ENCODE measurements at places on chromosomes 1 and 21.

- no peak for DNase-seq
These were observed 2.4 kb downstream of the MCL1 start for GRCh38 chr1:150576794-150577556.

DNA sequence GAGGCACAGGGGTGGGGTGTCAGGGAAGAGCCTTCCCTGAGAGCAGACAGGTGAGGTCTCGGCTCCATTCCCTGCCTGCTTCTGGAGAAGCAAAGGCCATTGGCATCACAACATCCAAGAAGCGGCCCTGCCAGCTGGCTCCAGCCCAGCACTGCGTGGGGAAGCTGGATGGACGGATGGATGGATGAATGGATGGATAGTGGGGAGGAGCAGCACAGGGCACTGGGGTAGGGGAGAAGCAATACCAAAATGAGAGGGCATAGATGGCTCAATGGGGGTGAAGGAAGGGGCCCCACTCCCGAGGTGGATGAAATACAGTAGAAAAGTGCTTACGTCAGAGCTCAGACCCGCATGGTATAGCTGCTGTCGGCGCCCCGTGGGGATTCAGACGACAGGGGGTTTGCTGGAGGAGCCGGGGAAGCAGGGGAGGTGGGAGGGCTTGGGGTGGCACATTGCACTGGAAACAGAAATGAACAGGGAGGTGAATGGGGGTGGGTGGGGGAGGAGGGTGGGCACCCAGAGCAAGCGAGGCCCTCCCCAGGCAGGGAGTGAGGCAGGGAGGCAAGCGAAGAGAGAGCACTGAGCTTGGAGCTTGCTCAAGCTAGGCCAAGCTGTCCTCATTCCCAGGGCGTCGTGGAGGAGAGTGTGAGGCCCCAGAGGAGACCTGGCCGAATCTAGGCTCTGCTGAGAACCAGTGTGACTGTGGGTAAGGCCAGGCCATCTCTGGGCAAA lies 9.5 kb upstream of the GOLT1A start:
- DNase-seq = no peak

- no peak for DNase-seq
These were observed 200.9 kb upstream of the IVNS1ABP start for GRCh38 chr1:185517808-185518419.

DNA sequence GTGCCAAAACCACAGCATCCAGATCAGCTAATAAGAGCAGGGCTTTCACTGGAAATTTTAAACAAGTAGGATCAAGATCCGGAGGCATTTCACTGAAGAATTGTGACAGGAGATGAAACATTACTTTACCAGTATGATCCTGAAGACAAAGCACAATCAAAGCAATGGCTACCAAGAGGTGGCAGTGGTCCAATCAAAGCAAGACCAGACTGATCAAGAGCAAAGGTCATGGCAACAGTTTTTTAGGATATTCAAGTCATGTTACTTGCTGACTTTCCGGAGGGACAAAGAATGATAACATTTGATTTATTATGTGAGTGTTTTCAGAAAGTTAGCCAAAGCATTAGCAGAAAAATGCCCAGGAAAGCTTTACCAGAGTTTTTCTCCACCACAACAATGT lies 8.2 kb downstream of the ZSWIM5 start:
- DNase-seq = no peak

DNA sequence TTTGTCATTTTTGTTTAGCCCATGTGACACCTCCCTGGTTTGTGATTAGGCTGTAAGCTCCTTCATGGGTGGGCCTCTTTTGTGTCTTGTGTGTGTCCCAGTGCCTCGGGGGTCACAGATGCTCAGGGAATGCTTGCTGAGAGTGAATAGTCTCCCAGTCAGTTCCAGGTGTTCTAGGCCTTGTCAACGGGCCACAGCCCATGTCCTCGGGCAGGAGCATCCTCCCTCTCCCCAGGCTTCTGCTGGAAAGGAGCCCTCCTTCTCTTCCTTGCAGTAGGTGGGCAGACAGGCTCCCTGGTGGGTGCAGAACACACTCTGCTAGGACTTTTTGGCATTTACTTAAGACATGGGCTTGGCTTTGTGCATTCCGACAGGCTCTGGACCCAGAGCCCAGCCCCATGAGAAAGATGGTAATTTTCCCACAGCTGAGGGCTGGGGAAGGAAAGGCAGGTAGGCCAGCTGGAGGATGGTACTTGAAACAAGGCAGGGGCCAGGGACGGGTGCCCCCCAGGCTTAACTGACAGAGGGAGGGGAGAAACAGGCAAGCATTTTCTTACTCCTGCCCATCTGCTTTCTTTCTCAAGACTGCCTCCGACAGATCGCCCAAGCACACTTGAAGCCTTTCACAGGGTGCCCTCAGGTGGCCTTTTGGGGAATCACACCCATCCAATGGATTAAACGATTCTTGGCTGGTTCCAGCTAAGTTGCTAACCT lies 7.1 kb upstream of the CPLANE2 start:
- DNase-seq = no peak

DNA sequence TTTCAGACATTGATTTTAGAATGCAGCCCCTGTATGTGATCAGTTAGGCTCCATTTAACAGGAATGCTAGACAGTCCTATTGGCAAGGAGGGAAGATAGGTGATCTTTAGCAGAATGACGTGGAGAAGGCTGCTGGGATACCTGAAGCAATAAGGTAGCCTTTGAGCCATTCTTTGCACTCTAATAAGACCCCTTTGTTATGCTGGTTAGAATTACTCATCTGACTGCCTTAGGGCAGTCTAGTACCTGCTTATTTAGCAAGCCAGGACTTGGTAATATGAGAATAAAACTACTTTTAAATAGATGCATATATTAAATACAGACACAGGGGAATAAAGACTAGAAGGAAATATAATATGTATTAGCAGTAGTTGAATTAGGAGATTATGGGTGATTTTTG lies 29.1 kb downstream of the NGF start:
- no peak for DNase-seq

DNA sequence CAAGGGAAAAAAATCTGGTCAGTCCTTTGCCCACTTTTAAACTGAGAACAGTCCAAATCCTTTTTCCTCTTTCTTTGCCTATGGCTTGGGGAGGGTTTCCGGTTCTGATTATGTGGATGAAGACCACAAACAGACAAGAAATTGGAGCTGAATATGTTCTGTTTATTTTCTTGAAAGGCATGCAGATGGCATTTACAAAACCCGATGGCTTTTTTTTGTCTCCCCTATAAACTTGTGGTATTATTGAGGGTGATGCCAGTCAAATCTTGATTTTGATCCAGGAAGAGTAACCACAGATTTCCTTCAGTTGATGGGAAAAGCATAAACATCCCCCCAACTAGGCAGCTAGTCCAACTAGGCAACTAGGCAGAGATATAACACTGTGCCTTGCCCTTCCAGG lies 38.9 kb downstream of the PLPP3 start:
- DNase-seq = no peak

DNA sequence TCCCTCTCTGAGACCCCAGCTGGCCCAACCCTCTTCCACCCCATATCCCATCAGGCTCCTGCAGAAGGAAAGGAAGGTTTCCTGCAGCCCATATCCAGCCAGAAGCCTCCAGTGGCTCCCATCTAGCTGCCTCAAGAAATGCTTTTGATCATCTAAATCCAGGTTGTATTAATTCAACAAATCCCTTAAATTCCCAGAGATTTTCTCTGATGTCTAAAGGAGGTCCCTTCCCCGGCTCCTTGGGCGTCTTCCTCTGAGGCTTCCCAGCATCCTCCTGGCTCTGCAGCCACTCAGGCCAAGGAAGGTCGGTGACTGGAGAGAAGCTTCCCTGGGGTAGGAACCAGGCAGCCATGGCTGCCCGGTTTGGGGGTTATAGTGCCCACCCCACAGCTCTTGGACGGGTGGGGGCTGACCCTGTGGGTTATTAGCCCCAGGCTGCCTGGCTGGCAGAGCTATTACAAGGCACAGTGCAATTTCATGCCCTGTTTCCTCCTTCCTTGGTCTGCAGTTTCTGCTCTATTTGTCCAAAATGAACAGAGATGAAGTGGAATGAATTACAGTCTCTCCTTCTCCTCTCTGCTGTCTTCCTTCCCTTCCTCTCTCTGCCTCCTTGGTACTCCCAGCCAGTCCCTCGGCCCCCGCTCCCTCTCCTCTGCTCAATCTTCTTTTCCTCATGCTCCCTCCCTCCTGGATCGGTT lies 34.8 kb upstream of the DISP3 start:
- DNase-seq = no peak

DNA sequence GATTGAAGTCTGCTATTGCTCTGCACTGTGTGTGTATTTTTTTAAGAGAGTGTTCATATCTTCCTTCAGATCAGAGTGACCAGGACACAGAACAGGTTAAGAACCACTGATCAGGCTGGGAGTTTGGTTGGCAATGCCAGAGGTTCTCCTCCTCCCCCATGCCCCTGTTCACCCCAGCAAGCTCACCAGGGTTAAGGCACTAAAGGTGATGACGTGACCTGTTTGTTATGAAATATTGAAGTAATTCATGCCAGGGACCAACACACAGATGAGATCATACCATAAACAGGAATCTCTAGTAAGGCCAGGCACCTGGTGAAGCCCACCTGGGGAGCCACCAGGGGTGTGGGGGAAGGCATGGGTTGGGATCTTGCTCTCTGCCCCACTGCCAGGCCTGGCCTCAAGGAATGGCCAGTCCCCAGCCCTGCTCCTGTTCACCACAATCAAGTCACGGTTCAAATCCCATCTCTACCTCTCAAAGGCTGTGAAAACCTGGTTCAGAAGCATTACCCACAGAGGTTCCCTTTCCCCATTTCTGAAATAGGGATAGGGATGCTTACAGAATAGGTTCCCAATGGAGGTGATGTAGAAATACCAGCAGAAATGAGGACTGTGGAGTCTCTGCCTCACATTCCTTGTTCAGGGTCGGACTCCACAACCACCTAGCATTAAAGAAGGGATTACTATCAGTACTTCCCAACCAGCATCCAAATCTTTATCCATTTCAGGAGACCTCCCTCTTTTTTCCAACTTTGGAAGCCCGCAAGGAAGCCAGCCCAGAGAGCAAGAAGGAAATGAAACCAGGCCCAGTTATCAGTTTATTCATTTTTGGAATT lies 2.4 kb downstream of the ID3 start:
- no peak for DNase-seq

DNA sequence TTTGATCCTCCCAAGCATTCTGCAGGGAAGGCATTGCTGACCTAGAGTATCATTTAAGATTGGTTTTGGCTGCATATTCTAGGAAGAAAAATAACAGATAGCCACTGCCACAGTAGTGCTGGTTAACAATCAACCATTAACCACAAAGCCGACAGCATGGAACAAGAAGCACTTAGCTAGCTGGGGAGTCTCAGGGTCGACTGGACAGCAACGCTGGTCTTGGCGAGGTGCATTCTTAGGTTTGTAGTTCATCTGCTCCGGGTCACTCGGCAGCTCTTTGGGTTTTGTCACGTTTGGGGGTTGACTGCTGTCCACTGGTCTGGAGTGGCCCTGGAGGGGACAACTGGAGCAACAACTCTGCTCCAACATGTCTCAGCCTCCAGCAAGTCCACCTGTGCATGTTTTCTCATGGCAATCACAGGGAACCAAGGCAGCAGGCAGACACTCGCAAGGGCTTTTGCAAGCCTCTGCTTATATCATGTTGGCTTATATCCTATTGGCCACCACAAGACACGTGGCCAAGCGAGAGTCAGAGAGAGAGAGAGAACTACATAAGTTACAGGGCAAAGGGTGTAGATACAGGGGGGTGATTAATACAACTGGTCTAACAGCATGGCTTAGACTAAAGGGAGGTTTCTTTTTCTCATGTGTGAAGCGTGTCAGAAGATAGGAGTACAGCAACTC lies 99.5 kb downstream of the LACTBL1 start:
- no peak for DNase-seq

DNA sequence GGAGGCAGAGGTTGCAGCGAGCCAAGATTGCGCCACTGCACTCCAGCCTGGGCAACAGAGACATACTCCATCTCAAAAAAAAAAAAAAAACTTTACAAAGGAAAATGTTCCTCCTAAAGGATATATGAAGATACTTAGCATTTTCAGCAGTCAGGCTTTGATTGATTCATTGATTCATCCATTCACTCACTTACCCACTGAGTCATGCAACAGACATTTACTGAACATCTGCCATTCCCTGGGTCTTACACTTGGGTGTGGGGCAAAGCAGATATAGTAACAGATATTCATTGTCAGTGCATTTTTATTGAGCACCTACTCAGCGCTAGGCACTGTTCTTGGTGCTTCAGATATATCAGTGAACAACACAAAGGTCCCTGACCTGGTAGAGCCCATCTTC lies 5.6 kb upstream of the LACTBL1 start:
- no peak for DNase-seq

GRCh38 chr1:222928212-222928611 lies 113.4 kb downstream of the DISP1 start:
- DNase-seq = no peak

- DNase-seq = peak; percentile 53
These were observed 1.5 kb downstream of the TRIM62 start for GRCh38 chr1:33180226-33180910.

- DNase-seq = no peak
These were observed 12.4 kb downstream of the CBR1 start for GRCh38 chr21:36082237-36082664.

Data from esophagus squamous epithelium (tissue), 5 donors.